ENCODE measurements at places on chromosomes 7 and 10.

DNA sequence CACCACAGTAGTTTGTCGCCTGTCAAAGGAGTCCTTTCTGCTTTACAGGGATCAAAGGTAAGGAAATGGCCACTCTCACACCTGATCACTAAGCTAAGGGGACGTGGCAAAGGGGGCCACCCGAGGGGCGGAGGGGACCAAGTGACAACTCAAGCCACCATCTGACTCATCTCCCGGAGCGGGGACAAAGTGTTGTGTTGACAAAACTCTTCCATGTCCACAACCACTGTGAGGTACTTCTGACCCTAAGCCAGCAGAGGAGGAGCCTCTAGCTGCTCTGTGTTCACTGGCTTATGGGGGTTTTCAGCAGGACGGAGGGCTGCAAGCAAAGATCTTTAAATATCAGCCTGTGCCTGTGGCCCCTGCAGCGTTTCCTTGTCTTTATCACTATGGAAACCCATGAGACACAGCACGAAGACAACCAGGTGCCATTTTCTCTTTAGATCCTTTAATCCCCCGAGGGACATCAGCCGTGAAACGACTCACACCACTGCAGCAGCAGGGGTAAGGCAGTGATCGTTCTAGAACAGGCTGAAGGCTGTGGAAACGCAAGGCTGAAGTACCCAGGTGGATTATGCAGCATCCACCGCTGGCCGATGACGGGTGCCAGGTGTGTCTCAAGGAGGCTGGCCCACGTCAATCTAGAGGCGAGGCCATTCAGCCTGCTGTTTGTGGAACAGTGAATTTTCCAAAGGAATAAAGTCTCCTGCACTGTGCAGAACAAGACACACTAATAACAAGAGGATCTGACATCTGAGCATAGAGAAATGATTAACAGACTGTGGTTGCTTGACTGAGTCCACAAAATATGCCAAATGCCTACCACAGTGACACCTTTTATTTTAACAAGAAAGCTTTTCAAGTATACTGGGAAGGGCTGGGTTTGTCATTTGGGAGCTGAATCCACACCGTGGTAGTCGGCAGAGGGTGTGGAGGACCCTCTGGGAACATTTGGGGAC is 26.6 kb upstream of the DDC start:
- no peak for DNase-seq

DNA sequence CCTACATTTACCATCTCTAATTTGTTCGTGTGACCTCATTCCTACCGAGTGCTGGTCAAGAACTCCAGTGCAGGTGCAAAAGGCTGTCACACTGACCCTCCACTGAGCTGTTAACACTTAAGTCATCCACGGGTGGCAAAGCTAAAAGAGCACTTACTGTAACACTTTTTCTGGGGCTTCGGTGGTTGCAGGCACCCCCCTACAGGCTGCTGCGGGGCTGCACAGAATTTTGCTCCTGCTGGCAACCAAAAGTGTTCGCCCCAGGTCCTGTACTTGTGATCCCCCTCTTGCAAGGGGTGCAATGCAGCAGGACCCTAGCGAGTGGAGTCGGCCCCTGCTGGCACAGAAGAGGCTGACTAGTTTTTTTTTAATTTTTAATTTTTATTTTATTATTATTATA is 298.9 kb upstream of the CNTNAP2 start:
- no peak for DNase-seq

DNA sequence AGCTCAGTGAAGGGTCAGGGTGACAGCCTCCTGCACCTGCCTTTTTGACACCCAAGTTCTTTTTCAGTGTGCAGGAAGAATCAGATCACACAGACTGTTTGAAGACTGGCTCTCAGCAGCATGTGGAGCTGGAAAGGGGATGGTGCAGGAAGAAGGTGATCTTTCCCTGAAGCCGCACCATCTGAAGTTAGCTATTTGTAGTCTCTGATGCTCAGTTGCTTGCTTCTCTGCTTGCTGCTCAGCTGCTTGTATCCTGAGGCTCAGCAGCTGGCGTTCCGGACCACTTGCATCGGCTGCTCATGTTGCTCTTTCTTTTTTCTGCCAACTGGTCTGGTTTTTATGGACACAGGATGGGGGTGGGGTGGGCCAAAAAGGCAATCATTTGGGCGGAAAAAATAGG is 15.8 kb upstream of the DNMBP start:
- DNase-seq: no peak

DNA sequence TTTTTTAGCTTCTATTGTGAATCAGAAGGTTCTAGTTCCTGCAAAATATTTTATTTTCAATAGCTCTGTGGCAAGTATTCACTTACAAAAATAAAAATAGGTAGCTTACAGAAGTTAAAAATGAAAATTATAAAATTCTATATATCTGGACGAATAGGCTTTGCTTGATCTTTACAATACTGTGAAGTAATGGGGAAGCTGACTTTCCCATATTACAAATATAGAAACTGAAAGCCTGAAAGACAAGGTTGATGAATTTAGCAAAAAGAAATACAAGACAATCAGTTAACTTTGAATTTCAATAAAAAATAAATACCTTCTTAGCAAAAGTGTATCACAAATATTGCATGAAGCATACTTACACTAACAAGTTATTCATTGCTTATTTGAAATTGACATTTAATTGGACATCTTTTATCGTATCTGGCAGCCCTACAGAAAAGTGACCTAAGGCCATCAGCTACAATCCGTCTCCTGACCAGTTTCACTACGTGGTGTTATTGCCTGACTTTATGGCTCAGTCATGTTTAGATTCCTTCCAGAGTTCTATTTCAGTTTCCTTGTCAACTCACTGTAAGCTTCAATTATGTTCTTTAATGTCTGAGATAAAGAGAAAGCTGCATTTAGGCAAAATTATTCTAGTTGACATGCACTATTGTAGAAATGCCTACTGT is 310.5 kb upstream of the HGF start:
- no peak for DNase-seq

DNA sequence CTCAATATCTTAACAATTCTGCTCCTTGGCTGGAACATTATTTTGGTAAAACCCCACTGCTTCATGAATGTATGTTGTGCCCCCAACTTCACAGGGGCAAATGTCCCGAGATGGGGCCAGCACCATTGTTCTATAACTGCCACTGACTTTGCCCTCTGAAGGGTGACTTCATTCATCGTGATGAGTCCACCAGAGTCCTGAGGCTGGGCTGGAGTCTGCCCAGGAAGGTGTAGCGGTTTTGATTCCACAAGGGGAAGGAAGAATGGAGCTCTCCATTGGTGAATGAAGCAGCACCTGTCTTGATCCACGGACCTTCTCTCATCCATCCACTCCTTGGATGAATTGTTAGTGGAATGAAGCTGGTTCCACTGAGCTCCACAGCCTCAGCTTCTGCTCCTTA is 18.4 kb downstream of the AKR1B1 start:
- DNase-seq: no peak

- no peak for DNase-seq
Measured at GRCh38 chr7:112959276-112959675, 127.4 kb downstream of the GPR85 start.

Measured in GM03348 (cell line).